ENCODE measurements at places on chromosomes 5 and 9. TPM values are rescaled to one million over a fixed set of nuclear protein-coding genes. Genes with fewer than 3 reads are reported as not detected.

The NEK6 gene
- 28.6 TPM for total RNA-seq

The ARL14EPL gene
- total RNA-seq, result not detected

The MAMDC4 gene
- total RNA-seq, result 2.2 TPM

The NTNG2 gene
- total RNA-seq, result 0.12 TPM

The UHRF2 gene
- total RNA-seq, result 55.5 TPM

The IL13 gene
- total RNA-seq, result not detected

The MINAR2 gene
- not detected for total RNA-seq

The ABO gene
- 18.5 TPM for total RNA-seq

The ZNF658 gene
- total RNA-seq, result 5.9 TPM

The RMRP gene
- total RNA-seq, result 6,322 TPM

The SMC2 gene
- total RNA-seq, result 3.2 TPM

The CATSPER3 gene
- total RNA-seq, result 0.36 TPM
